ENCODE measurements at places on chromosomes 3 and 15. TPM values are rescaled to one million over a fixed set of nuclear protein-coding genes. Genes with fewer than 3 reads are reported as not detected.
A peak's percentile ranks its signal among the peaks of the same experiment; 100 is the strongest.

- no peak for DNase-seq
Measured at GRCh38 chr3:67601385-67601784, 53.0 kb downstream of the SUCLG2 start.

- no peak for DNase-seq
Measured at GRCh38 chr3:22265403-22265802, 514.4 kb upstream of the ZNF385D start.

DNA sequence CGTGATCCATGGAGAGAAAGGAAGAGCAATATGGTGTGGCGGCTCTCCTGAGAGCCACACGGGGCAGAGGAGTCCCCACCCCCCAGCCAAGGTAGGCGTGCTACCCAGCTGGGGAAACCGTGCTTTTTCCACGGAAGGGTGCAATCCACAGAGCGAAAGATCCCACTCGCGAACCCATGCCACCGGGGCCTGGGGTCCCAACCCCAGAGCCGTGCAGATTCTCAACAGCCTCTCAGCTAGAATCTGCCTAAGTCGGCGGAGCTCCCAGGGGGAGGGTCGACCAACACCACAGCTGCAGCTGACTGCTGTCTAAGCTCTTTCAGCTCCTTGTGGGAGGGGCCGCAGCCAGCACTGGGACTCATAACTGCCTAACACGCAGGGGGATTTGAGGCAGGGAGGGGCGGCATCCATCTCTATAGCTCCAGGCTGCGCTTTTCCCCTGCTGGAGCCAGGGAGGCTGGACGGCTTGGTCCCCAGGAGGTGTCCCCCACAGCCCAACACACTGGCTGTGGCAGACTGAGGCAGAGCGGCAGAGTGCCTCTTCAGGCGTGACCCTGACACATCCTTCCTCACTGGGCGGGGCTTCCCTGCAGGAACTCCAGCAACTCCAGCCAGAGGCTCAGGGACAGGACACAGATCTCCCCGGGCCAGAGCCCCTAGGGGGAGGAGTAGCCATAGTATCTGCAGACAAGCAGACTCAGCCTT, 107.6 kb upstream of the ZBTB20 start:
- peak; percentile 59 for DNase-seq

DNA sequence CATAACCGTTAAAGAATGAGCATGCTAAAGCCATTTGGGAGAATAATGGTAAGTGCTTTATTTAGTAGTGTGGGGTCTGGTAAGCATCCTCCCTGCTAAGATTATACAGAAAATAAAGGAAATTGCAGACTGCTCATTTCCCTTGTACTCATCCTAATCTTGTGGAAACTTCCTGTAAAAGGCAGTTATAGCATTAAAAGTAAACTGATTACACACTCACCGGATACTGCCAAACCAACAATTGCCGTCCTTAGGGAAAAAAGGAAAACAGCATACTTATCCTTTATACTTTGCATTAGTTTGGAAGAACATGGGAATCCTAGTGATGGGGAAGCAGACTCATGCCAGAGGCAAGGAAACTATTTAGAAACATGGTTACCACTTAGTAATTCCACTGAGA, 5.3 kb upstream of the SPRED1 start:
- no peak for DNase-seq

DNA sequence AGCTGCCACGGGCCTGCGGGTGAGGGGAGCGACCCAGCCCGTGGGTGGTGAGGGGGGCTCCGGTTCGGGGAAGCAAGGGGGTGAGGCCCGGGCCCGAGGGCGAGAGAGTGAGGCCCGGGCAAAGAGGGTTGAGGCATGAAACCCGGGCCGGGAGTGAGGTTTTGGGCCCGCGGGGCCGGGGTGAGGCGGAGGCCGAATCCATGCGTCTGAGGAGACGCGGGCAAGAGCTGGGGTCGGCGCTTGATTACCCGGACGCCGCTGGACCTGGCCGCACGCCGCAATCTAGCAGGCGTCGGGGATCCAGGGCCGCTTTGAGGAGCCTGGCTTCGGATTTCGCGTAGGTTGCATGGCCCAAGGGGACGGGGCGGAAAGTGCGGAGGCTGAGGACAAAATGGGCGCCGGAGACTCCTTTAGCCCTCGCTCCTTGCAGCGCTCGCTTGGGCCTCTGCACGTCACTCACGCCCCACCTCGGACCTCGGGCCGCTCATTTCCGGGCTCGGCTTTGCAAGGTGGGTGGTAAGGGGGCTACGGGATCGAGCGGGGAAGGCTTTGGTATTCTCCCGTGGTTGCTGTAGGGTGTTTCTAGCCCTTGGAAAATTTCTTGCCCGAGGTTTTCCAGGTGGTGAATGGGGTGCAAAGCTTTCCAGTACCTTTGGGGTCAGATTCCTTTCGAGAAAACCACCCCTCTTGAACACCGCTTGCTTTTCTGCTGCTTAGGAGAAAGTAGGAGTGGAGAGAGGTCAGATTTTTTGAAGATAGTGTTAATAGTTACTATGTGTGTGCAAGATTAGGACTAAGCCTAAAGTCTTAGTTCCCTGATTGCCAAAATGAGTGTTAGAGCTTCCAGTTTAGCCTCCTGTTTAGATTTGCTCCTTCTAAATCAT, 827 bp downstream of the SLC25A36 start:
- DNase-seq: peak; percentile 82

- no peak for DNase-seq
Measured at GRCh38 chr3:135497979-135498378, 467.5 kb upstream of the PPP2R3A start.

DNA sequence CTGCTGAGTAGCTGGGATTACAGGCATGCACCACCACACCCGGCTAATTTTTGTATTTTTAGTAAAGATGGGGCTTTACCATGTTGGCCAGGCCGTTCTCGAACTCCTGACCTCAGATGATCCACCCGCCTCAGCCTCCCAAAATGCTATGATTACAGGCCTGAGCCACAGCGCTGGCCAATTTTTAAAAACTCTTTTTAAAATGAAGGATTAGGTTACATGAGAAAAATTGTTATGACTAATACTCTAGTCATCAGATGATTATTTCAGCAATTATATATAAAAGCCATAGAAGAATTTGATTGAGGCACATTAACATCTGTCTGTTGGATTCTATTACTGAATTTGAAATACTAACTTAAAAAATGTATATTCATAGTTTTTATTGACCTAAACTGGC, 134.1 kb upstream of the MNS1 start:
- DNase-seq: no peak

GRCh38 chr3:71930056-71930991, 145.4 kb upstream of the PROK2 start:
- no peak for DNase-seq

DNA sequence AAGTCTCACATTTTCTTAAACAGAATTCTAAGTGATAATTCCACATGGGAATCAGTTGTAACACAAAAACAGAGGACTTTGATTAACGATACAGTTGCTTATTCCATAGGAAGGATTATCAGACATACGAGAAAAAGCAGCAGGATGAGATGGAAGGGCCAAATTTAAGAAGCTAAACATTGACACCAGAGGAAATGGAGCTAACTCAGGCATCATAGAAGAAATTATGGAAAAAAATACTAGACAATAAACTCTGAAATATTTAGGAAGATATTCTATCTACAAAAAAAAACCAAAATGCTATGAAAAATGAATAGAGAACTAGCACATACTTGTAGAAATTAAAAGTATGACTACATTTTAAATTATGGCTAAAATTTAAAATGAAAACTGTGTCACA, 776.1 kb downstream of the ROBO1 start:
- no peak for DNase-seq

- no peak for DNase-seq
Measured at GRCh38 chr3:29755416-29755815, 474.5 kb downstream of the RBMS3 start.

DNA sequence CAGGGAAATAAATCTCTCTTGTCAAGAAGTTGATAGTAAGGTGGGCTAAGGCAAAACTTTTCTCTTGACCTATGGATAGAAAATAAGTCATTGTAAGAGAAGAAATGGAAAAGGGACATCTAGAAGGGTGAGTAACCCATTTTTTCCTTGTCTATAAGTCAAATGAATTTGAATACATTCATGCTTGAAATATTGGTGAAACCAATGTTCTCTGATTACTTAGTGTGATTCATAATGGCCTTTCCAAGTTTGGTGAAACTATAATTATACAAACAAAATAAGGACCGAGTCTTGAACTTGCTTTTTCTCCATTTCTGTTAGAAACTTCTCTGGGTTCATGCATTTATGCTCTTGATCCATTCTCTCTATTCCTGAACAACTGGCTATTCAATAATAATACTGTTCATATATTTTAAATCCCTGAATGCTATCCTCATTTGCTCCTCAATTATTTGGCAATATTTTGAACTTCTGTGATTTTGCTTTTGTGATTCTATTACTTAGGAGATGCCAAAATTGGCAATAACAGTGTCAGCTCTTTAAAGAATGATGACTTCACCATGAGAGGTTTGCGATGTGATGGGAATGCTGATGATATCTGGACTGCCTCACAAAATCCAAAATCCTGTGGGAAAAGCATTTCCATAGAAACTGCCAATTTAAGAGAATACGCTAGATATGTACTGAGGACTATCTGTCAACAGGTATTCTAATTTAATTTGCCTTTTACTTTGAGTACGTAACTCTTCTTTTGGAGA, 12.3 kb downstream of the P2RY12 start:
- DNase-seq: no peak

DNA sequence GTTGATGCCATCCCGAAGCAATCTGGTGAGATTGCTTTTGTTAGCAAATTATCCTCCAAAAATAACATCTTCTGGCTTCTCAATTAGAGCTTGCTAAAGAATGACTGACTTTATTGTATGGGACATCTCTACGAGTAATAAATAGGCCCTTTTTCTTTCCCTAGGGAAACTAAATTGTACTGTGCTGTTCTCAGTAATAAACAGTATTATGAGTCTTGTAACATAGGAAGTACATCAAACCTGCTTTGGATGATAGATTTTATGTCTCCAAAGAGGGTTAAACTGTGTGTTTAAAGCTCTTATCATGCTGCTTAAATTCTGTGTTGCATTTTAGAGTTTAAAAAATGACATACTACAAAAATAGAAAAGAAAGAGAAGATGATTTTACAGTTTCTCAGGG, 153.4 kb upstream of the THRB start:
- no peak for DNase-seq

DNA sequence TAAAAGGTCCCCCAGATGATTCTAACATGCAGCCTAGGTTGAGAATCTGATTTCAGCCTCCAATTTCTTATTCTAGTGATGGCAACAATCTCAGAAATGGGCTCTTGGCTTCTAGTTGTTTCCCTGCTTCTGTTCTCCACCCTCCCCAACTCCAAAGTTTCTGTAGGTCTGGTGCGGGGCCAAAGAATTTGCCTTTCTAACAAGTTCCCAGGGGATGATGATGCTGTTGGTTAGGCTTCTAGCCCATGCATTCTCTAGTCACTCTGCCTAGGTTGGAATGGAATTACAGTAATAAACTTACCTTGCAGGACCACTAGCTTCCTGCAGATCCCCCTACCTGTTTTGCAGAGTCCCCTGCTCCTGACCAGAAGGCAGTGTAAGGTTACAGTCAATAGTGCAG, 103.2 kb upstream of the PPP2R3A start:
- DNase-seq: no peak

- peak; percentile 71 for DNase-seq
Measured at GRCh38 chr15:80780416-80781221, 1.4 kb downstream of the CEMIP start.

GRCh38 chr3:182450942-182451787, 342.1 kb upstream of the ATP11B start:
- no peak for DNase-seq

GRCh38 chr3:129439226-129439816, 427 bp downstream of the MBD4 start:
- peak; percentile 70 for DNase-seq

DNA sequence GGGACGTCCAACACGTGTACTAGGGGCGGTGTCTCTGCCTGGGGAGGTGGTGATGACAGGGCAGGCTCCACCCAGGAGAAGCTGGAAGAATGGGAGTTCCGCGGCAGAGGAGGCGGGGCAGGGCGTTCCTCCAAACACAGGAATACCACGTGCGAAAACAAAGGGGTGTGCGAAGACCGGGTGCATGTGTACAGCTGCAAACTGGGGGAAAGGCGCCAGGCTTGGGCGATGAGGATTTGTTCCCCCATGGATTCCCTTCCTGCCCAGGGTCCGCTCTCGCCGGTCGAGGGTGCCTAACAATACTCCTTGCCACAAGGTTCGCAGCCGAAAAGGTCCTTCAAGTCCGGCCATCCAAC, 500 bp upstream of the ZSCAN2 start:
- no peak for DNase-seq

PLSCR2 gene
- total RNA-seq: 1.2 TPM

SCAMP5 gene
- 20.1 TPM for total RNA-seq

DOCK3 gene
- total RNA-seq: 0.34 TPM

SUCNR1 gene
- 1.9 TPM for total RNA-seq

BNC1 gene
- 0.15 TPM for total RNA-seq

DNAJA4 gene
- total RNA-seq: 22.3 TPM

POLG gene
- total RNA-seq: 53.3 TPM

DLEC1 gene
- 2.9 TPM for total RNA-seq

GPR149 gene
- total RNA-seq: not detected

CCR9 gene
- 0.12 TPM for total RNA-seq

NAA50 gene
- total RNA-seq: 96.9 TPM

ACAA1 gene
- total RNA-seq: 106 TPM

CYP1A1 gene
- not detected for total RNA-seq
